GM23248 (cell line): ENCODE measurements at places on chromosomes 1 and 21. TPM values are rescaled to one million over a fixed set of nuclear protein-coding genes. Genes with fewer than 3 reads are reported as not detected.

The FALEC gene
- 0.49 and 0.71 TPM in 2 replicates for polyA plus RNA-seq

The SH3BGR gene
- 5.0 and 5.7 TPM in 2 replicates for polyA plus RNA-seq

The WDR64 gene
- polyA plus RNA-seq = not detected in 2 replicates

The PLA2G2F gene
- not detected in 2 replicates for polyA plus RNA-seq

The SMCP gene
- polyA plus RNA-seq = not detected in 2 replicates

The ESRRG gene
- polyA plus RNA-seq = not detected in 2 replicates

The PTCH2 gene
- 0.05 and 0.11 TPM in 2 replicates for polyA plus RNA-seq

The SLAMF7 gene
- polyA plus RNA-seq = not detected in 2 replicates

The FAM110D gene
- not detected in 2 replicates for polyA plus RNA-seq

The KRTAP21-2 gene
- polyA plus RNA-seq = not detected in 2 replicates

The DMRTA2 gene
- not detected in 2 replicates for polyA plus RNA-seq

The OR2T5 gene
- polyA plus RNA-seq = not detected in 2 replicates

The MYBPH gene
- 0.34 and 0.89 TPM in 2 replicates for polyA plus RNA-seq

The TENT5C gene
- 0.19 and 0.20 TPM in 2 replicates for polyA plus RNA-seq

The ADPRS gene
- 38.9 and 42.0 TPM in 2 replicates for polyA plus RNA-seq

The FCAMR gene
- polyA plus RNA-seq = not detected in 2 replicates

The TCEA3 gene
- polyA plus RNA-seq = 21.3 and 23.2 TPM in 2 replicates

The CBS gene
- 117 and 118 TPM in 2 replicates for polyA plus RNA-seq

The CD164L2 gene
- polyA plus RNA-seq = not detected in 2 replicates

The AMIGO1 gene
- 1.3 and 1.7 TPM in 2 replicates for polyA plus RNA-seq

The AIRE gene
- not detected in 2 replicates for polyA plus RNA-seq

The C1orf74 gene
- 1.4 and 1.5 TPM in 2 replicates for polyA plus RNA-seq

The SDCCAG8 gene
- 41.9 and 45.3 TPM in 2 replicates for polyA plus RNA-seq

The PTPN22 gene
- 1.4 and 1.6 TPM in 2 replicates for polyA plus RNA-seq

The LEFTY2 gene
- not detected in 2 replicates for polyA plus RNA-seq

The FAM78B gene
- polyA plus RNA-seq = 0.16 TPM in 1 of 2 replicates, not detected in the other

The PLOD1 gene
- polyA plus RNA-seq = 443 and 482 TPM in 2 replicates

The PCP4L1 gene
- not detected in 2 replicates for polyA plus RNA-seq

The LCE3E gene
- polyA plus RNA-seq = not detected in 2 replicates

The TLR5 gene
- 0.16 TPM in 1 of 2 replicates, not detected in the other for polyA plus RNA-seq

The UAP1 gene
- polyA plus RNA-seq = 524 and 534 TPM in 2 replicates

The OR2L2 gene
- not detected in 2 replicates for polyA plus RNA-seq

The SV2A gene
- 0.36 and 0.60 TPM in 2 replicates for polyA plus RNA-seq

The MANEAL gene
- polyA plus RNA-seq = 0.23 TPM in 1 of 2 replicates, not detected in the other

The FCRL6 gene
- polyA plus RNA-seq = not detected in 2 replicates

The AUNIP gene
- polyA plus RNA-seq = 2.3 and 3.2 TPM in 2 replicates

The SUSD4 gene
- 0.49 and 1.1 TPM in 2 replicates for polyA plus RNA-seq

The F3 gene
- 116 TPM in 2 replicates for polyA plus RNA-seq

The CEP85 gene
- 4.6 and 5.0 TPM in 2 replicates for polyA plus RNA-seq

The KCNT2 gene
- 0.14 and 0.22 TPM in 2 replicates for polyA plus RNA-seq

The TNFSF4 gene
- polyA plus RNA-seq = 4.2 TPM in 2 replicates

The BRINP2 gene
- polyA plus RNA-seq = 0.06 TPM in 1 of 2 replicates, not detected in the other

The TEDDM1 gene
- not detected in 2 replicates for polyA plus RNA-seq

The C1orf115 gene
- 0.58 and 0.83 TPM in 2 replicates for polyA plus RNA-seq

The RAB42 gene
- 1.9 and 2.4 TPM in 2 replicates for polyA plus RNA-seq

The PRAMEF1 gene
- not detected in 2 replicates for polyA plus RNA-seq

The VANGL2 gene
- polyA plus RNA-seq = not detected in 2 replicates

The FCRL5 gene
- polyA plus RNA-seq = not detected in 2 replicates

The CD55 gene
- 52.8 and 54.8 TPM in 2 replicates for polyA plus RNA-seq

The OLIG2 gene
- not detected in 2 replicates for polyA plus RNA-seq

The CAPZB gene
- polyA plus RNA-seq = 494 and 506 TPM in 2 replicates

The VSIG8 gene
- not detected in 2 replicates for polyA plus RNA-seq

The PTGER3 gene
- 0.31 and 0.44 TPM in 2 replicates for polyA plus RNA-seq

The PLEKHN1 gene
- 1.7 and 2.5 TPM in 2 replicates for polyA plus RNA-seq
